GM19239 (cell line): ENCODE measurements at places on chromosomes 2 and 18.
A peak's percentile ranks its signal among the peaks of the same experiment; 100 is the strongest.

- no peak for DNase-seq
These were observed 178.2 kb downstream of the TDRD15 start for GRCh38 chr2:21301871-21302455.

DNA sequence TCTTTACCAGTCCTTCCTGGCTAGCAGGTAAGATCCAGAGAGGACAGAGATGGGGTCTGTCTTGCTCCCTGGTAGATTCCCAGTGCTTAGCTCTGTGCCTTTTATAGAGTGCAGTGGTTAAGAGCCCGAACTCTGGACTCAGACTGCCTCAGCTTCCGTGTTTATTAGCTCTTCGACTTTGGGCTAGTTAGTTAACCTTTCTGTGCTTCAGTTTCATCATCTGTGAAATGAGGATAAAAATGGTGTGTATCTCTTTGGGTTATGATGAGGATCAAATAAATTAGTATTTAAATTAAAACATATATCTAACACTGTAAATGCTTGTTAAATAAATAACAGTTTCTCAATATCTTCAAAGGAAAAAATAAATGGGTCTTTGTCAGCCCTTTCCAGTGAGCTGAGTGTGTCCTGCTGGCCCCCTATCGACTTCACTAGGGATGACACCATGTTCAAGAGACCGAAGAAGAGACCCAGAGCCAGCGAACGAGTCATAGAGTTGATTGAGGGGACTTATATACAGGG is 38.2 kb downstream of the CERS6 start:
- DNase-seq = no peak

- DNase-seq = no peak
These were observed 13.3 kb downstream of the DAPL1 start for GRCh38 chr2:158808426-158808825.

- no peak for DNase-seq
These were observed 1699.3 kb upstream of the TMEFF2 start for GRCh38 chr2:193894081-193894480.

GRCh38 chr2:195706161-195706900 is 49.3 kb downstream of the SLC39A10 start:
- DNase-seq = no peak

DNA sequence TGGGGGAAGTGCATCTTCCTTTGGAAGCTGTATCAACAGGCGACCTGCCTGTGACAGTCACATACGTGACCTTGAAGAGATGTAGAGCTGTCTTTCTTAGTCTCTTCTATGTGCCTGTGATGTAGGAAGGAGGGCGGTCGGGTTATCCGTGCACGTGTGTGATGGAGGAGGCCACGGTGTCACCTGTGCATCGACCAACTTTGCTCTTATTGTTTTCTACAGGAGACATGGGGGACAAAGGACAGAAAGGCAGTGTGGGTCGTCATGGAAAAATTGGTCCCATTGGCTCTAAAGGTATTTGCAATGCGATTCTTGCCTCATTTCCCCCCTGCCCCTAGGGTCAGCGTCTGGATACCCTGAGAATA is 20.7 kb upstream of the ALLC start:
- no peak for DNase-seq

DNA sequence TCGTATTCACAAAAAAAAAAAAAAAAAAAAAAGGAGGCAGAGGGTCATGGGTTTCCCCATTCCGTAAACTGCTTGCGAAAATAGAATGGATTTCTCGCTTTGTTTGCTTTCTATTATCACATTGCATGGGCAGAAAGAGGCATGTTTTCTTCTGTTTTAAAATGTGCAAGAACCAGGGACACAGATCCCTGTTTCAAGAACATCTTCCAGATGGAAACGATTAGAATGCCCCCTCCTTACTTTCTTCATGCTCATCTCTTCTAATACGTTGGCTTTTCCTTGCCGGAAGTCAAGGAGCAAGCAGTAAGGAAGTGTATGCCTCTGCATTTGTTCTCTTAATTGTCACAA is 51.0 kb upstream of the ZNF516 start:
- no peak for DNase-seq

- no peak for DNase-seq
These were observed 852.4 kb upstream of the ACVR2A start for GRCh38 chr2:146992466-146992865.

DNA sequence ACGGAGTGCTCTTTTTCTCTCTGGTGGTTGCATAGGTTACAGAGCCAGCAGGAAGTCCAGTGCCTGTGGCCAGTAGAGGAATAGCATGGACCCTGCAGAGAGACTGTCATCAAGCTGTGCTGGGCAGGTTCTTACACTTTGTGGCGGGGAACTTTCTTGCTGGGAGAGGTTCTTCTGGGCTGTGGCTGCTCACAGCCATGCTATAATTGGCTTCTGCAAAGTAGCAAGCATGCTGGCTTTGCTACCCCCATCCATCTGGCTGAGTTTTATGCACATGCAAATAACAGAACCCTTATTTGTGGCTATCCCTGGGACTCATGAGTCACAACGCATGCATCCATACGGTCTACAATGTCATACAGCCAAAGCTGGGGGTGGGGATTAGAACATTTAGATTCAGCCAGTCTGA is 68.9 kb downstream of the PLCL1 start:
- no peak for DNase-seq

DNA sequence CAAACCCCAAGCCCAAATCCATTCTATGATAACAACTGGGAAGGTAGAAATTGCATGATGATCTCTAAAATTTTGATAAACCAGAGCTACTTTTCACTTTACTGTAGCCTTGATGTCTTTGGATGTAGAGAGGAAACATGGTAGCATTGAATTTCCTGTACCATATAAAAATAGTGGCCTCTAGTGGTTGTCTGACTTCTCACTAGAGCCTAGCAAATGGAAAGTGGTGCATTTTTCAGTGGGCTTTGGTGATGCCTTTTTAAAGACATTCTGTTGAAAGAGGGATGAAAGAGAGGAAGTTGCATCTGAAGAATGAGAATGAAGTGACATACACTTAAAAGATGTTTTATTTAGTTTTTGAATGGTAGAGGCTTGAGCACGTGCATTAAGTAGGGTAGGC is 662.2 kb downstream of the XIRP2 start:
- no peak for DNase-seq

DNA sequence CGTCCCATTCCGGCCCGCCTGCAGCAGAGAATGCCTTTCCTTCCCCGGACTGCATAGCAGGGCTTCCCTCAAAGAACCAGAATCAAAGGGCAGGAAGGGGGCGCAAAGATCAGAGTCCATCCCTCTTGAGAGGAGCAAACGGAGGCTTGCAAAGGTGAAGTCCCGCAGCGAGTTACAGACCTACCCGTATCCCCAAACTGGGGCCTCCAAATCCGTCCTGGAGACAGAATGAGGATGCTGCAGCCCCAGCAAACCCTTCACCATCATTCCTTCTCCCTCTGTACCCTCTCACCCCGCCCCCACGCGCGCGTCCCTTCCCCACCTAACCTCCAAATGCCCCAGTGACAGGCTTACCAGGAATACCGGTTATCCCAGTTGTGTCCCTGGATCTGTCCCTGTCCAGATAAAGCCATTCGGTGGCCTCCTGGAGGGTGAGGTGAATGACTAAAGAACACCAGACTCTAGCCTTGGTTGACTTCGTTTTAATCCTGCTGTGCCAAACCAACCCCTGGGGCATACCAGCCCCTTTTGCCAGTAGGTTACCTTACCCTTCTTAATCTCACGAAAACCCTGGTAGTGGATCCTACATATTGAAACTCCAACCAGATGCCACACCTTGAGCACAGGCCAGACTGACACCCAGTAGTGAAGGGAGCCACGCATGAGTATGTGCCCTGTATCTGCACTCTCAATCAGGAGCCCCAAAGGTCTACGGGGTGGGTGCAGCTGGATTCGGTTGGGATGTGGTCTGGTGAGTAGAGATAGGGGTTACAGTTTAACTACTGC is 961 bp upstream of the SLC40A1 start:
- no peak for DNase-seq

- DNase-seq = no peak
These were observed 323.0 kb downstream of the TXNL1 start for GRCh38 chr18:56315363-56315762.

- DNase-seq = peak; percentile 4
These were observed 8.7 kb upstream of the SERPINB13 start for GRCh38 chr18:63578357-63578958.

GRCh38 chr18:63128237-63128974 is 191.2 kb downstream of the BCL2 start:
- no peak for DNase-seq

DNA sequence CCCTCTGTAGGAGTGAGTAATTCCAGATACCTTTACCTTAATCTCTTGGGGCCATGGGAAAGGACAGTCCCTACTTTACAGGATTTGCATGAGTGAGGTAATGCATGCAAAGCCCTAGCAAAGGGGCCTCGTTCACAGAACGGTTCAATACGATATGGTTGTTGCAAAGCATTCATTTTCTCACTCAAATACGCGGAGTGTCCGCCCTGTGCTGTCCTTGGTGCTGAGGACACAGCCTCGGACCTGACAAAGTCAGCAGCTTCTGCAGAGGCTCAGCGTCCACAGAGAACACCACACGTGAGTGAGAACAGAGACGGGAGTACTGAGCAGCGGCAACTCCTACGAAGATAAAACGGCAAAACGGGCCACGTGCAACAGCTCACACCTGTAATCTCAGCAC is 125.7 kb downstream of the EIPR1 start:
- no peak for DNase-seq

DNA sequence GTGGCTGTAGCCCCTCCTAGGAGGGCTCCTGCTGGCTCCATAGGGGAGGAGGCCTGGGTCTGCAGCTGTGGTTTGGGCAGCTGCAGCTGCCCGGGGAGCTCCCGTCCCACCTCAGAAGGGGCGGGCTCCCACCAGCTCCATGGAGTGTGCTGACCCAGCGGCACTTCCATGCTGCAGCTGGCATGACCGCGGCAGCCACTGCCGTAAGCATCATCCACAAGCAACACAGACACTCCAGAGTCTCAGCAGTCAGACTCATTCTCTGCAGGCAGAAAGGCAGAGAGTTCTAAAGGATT is 660.1 kb upstream of the RAB6C start:
- no peak for DNase-seq
